Hypothalamus (tissue), 51 donors: ENCODE measurements at places on chromosomes 5 and 9.

DNA sequence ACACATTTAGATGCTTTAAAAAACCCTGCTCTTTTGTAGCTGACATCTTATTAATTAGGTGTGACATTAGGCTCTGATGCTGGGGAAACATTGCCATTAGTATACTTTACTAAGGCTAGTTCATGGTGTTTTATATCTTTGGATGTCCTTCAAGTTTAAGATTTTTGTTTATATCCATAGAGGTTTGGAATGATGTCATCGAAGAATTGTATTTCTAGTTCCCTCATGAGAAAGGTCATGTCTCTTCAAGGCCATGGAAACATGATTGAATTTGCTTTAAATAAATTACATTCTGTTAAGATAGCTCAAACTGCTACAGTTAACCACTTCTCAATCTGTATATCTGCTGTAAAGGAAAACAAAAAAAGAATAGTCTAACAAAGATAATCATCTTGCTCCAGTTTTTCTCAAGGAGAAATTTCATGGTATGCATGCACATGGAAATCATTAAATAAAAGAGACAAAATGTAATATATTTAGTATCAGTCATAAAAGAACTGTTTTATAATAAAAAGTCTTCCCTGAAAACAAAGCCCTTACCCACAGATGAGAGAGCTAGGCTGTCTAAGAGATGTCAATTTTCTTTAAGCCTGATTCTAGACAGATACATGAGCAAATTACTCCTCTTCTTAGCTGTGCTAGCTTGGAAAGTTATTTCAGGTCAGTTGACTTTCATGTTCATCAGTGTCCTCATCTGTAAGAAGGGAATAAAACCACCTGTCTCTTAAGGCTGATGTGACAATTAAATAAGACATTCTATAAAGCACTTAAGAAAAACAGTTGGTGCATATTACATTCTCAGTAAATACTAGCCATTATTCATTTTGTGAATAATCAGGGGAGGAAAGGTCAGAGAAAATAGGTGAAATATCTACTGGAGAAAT is 25.0 kb upstream of the STARD4 start:
- DNase-seq, result no peak

DNA sequence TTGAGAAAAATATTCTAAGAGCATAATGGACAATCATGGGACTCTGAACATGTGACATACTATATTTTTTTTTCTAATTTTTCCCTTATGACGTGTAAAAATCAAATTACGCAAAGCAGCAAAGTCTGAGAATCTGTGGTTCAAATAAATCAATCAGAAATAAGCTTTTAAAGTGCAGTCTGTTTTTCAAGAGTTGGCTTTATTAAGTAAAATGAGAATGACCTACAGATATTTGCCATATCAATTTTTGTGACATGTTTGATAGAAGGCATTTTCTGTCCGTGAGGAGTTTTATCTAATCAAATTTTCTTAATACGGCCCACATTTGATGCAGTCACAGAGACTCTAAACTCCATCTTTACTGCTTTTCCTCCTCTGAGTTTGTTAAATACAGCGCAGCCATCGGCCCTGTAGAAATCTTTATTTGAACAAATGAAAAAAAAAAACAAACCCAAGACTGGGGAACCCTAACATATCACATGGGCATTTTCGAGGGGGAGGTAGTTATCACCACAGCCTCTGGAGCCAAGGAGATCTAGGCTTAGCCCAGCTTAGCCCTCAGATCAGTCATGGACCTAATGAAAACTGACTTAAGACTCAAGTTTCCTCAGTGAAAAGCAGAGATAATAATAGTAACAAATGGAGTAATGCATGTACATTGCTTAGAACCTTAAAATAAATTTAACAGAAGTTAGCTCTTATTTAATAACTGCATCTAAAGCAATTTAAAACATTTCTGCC is 263.6 kb upstream of the C9orf72 start:
- DNase-seq, result no peak

DNA sequence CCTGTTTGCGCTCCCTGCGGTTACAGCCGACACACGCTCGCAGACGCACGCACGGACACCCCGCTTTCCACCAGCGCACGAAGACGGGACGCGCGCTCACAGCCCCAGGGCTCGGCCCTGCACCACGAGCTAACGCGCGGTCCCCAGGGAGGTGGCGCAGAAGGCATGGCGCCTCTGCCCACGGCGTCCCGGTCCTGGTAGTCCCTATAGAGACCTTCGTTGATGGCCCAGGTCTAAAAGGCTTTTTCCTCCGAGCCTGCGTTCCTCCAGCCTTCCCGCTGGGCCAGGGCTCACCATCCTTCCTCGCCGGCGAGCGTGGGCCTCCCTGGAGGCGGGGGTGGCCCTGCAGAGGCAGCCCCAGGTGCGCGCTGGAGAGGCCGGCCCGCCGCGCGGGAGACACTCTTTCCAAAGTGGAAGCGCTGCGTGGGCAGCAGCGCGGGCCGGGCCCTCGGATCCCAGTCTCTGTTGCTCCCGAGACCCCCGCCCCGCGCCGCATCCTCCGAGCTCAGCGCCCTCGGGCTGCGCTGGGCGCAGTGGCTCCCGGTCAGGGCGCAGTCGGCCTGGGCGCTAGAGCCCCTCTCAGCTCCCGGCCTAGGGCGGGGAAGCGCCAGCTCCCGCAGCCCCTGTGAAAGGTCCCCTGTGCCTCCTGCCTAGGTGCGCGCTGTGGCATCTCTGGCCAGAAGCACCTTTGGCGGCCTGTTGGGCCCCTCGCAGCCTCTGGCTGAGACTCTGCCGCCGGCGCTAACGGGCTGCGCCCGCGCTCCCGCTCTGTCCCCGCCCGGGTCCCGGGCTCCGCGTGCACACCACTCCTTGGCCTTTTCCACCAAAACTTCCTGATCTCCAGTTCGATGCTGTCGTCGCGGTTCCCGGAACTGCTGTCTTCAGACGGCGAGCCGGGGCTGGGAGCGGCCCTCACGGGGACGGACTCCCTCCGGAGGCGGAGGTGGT is 31.9 kb upstream of the FANCC start:
- DNase-seq, result no peak

- DNase-seq, result no peak
Measured at GRCh38 chr5:97528941-97529340, 345.9 kb upstream of the RIOK2 start.

DNA sequence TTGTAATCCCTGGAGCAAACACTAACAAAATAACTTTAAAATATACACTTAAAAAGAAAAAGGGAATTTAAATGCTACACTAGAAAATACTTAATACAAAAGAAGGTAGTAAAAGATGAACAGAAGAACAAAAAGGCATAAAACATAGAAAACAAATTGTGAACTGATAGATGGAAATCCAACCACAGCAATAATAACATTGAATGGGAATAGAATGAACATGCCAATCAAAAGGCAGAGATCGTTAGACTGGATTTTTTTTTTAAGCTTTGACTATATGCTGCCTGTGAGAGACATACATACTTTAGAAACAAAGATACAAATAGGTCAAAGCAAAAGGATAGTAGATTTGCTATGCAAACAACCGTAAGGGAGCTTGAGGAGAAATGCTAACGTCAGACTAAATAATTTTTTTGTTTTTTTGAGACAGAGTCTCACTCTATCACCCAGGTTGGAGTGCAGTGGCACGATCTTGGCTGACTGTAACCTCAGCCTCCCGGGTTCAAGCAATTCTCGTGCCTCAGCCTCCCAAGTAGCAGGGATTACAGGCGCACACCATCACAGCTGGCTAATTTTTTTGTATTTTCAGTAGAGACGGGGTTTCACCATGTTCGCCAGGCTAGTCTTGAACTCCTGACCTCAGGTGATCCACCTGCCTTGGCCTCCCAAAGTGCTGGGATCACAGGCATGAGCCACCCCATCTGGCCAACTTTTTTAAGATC is 6.5 kb downstream of the ABO start:
- DNase-seq, result no peak

DNA sequence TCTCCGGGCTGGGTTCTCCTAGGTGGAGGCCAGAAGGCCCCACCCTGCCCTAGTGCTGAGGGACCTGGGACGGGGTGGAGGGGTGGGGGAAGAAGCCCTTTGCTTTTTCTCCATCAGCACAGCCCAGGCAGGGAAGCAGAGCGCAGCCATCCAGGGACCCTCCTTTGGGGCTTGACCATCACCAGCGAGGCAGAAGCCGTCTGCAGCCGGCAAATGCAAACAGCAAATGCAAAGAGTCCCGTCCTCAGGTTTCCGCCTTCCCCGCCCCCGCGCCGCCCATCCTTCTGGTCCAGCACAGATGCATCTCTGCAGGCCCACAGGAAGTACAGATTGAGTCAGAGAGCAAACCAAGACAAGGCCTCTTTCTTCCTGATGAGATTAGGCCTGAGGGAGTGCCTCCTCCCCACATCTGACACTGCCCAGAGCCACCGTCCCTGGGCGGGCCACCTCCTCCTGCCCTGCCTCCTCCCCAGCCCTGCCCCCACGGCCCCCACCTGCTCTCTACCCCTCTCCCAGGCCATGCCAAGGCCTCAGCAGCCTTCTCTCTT is 23.4 kb downstream of the CORO2A start:
- no peak for DNase-seq
